ENCODE measurements at places on chromosomes 7 and 10.

- ATAC-seq: no peak
Observed at GRCh38 chr7:128395748-128396147, 14.0 kb downstream of the IMPDH1 start.

- ATAC-seq: peak; percentile 86
Observed at GRCh38 chr7:77441046-77441445, 24.9 kb upstream of the GSAP start.

DNA sequence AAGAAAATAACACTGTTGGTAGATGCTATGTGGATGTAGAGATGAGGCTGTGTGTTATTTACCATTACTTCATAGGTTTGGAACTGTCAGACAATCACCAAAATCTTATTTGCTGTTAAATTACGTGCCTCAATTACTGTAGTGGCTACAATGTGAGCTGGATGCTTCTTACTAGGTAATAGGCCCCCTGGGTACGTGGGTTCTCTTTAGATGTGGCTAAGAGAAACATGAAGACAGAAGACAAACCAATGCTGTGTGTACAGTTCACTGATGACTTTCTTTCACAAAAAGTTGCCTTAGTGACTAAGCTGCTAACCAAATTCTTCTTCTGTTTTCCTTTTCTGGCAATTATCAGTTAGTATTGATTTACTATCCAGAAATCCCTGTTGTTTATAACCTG is 144.6 kb downstream of the SEMA3E start:
- ATAC-seq: no peak

DNA sequence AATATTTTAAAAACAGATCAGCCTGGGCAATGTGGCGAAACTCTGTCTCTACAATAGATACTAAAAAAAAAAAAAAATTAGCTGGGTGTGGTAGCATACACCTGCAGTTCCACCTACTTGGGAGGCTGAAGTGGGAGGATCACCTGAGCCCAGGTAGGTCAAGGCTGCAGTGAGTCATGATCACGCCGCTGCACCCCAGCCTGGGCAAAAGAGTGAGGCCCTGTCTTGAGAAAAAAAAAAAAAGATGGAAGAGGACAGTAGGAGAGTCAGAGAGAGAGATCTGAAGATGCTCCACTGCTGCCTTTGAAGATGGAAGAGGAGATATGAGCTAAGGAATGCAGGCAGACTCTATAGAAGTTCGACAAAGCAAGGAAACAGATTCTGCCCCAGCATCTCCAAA is 181.9 kb downstream of the CALN1 start:
- ATAC-seq: no peak

DNA sequence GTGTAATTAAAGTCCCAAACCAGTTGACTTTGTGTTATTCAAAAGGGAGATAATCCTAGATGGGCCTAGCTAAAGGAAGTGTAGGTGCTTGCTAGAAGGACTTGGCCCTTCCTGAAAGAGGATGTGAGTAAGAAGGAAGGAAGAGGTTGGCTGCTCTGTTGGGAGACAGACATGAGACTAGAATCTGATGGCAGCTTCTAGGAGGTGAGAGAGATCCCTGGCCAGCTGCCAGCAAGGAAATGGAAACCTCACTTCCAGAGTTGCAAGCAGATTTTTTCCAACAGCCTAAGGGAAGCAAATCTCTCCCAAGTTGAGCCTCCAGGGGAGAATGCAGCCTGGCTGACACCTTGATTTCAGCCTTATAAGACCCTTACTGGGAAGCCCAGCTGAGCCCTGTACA is 368.4 kb upstream of the ZMIZ1 start:
- ATAC-seq: peak; percentile 59

- no peak for ATAC-seq
Observed at GRCh38 chr10:102735065-102735562, 8.6 kb upstream of the WBP1L start.

- ATAC-seq: no peak
Observed at GRCh38 chr7:2117646-2118045, 115.1 kb downstream of the MAD1L1 start.

DNA sequence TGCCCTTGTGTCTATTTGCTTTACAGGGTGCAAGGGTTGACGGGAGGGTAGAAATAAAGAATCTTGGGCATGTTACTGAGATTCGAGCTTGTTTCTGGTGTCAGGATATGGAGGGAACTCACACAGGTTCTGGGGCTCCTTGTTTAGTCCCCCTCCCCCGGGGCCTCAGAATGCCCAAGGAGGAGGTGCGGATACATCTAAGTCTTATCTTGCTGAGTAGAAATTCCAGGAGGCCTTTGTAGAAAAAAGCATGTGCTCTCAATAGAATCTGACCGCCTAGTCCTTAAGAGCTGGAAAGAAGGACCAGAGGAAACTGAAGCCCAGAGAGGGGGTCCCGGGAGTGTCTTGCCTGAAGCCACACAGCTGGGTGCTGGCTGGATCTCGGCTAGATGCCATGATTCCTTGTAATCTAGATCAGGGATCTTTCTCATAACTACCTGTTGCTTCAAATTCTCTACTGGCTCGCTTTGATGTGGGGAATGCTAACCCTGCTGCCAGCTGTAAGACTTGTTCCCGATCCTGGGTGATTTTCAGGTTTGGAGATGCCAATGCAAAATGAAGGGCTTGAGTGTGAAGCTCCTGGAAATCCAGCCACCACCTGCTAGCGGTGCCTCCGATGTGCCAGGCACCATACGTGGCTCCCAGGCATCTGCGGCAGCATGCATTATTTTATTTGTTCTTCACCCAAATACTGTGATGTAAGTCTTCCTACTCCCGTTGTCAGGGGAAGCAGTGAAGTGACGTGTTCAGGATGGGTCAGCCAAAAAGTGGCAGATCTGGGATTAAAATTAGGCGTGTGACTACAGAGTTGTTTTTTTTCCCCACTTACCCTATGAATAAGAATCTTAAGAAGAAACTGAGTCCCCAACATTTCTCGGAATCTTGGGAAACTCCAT is 226.0 kb downstream of the TCF7L2 start:
- ATAC-seq: no peak

- ATAC-seq: no peak
Observed at GRCh38 chr10:67816719-67817118, 21.3 kb downstream of the DNAJC12 start.

DNA sequence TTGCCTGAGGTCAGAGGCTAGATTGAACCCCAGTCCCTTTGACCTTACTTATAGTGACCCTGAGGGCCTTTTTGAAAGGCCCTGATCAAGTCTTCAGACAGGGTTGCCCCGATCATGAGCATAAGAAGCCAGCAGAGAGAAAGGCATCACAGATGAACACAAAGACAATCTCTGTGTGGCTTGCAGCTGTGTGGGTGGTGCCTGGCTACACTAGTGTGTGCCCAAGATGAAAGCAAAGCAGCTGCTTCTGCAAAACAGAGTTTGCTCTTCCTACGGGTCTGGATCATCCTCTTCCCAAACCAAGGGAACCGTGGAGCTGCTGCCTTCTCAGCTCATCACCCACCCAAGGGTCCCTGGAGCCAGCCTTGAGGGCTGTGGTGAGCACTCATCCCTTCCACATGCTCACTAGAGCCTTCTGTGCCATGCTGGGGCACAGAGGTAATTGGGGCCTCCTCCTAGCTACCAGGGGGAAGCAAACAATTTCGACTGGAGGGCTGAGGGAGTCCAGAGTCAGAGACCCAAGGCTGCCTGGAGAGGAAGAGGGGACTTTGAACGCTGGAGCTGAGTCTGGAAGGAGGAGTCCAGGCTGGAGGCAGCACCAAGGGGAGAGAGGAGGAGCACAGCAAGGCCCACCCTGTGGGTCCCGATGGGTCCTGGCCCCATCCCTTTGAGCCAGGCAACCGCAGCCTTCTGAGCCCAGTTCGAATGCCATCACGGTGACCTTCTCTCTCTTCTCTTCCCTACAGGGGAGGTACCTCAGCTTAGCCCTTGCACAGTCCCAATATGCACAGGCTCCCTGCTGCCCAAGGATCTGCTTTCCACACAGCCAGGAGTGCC is 42.3 kb downstream of the ANTXRL start:
- no peak for ATAC-seq

DNA sequence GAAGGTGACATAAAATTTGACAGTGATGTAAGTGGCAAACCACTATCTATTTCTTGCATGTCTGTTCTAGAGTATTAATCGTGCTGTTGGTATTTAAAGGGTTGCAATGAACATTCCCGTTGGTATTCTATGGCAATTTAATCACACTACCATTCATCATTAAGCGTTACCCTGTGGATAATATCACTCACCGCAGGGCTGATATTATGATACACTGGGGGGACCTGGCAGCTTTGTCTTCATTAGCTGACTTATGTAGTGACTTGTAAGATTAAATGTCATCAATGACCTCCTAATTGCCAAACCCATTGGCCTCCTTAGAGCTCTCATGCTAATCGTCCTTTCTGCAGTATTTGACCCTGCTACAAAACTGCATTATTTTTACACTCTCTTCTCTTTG is 624.5 kb upstream of the VSTM2A start:
- no peak for ATAC-seq

GRCh38 chr10:114893251-114893650 is 44.7 kb upstream of the TRUB1 start:
- no peak for ATAC-seq

- no peak for ATAC-seq
Observed at GRCh38 chr7:10475940-10476641, 497.6 kb upstream of the PHF14 start.

DNA sequence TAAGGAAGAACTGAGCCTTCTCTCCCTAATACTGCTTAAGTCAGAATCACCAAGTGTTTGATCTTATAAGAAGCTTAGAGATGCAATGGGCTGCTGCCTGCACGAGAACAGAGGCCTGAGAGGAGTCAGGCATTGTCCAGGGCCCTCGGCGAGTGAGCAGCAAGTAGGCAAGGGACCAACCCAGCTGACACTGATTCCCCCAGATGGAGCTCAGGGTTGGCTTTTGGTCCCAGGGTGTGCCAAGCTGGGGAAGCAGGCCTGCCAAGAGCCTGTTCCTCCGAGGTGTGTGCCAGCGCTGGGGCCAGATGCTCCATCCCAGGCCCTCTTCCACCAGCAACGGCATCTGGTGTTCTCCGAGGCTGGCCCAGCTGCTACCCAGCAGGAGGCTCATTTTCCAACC is 222.0 kb upstream of the ZMIZ1 start:
- no peak for ATAC-seq

DNA sequence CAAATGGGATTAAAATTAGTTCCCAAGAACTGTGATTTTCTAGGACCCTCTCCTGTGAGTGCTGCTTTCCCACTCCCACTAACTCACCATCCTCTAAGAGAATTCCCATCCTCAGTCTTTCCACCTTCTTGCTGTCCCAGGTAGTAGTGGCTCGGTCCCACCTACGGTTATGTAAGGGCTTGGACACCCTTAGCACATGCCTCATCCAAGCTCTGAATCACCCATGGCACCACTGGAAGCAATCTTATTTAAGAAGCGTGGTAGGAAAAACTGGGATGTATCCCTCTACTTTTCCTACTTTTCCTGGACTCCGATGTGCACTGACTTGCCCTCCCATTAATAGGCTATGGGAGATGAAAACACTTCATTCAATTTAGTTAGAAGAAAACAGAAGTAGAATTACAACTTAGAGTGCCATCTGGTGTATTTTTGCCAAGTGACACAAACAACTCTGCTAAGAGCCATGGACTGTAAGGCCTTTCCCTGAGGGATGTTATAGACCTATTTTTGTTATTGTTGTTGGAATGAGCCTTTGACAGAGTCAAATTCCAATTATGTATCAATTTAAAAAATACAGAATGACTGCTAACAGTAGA is 13.7 kb upstream of the ANKRD22 start:
- peak; percentile 55 for ATAC-seq

- ATAC-seq: no peak
Observed at GRCh38 chr10:132977807-132978206, 35.4 kb upstream of the CFAP46 start.

DNA sequence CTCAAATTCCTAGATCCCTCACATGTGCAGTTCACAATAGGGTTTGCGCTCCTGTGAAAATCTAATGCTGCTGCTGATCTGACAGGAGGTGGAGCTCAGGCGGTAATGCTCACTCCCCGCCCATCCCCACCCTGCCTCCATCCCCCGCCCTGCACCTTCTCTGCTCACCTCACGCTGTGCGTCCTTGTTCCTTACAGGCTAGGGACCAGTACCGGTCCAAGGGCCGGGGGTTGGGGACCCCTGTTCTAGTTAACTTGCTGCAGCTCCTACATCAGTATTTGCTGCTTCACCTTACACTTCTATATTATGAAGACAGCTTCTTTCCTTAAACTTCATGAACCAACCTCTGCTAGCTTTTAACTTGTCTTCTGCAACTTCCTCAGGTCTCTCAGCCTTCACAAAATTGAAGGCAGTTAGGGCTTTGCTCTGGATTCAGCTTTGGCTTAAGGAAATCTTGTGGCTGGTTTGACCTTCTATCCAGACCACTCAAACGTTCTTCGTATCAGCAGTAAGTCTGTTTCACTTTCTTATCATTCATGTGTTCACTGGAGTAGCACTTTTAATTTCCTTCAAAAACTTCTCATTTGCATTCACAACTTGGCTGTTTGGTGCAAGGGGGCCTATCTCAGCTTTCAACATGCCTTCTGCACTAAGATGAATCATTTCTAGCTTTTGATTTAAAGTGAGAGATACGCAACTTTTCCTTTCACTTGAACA is 1.7 kb upstream of the TNKS2 start:
- ATAC-seq: peak; percentile 54

DNA sequence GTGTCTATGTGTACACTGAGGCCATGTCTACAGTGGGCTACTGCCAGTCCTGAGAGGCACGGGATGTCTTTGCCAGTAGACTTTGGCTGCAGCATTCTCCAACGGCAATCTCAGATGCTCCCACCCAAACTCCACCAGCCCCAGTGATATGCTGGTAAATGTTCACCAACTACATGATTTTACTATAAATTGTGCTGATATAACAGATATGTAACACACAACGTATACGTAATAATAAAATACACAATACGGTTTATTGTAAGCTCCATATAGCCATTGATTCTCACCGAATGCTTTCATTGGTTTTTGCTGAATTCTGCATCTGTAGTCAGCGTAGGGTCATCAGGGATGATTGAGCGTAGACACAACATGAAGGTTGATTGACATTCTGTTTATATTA is 47.3 kb upstream of the C7orf33 start:
- no peak for ATAC-seq

DNA sequence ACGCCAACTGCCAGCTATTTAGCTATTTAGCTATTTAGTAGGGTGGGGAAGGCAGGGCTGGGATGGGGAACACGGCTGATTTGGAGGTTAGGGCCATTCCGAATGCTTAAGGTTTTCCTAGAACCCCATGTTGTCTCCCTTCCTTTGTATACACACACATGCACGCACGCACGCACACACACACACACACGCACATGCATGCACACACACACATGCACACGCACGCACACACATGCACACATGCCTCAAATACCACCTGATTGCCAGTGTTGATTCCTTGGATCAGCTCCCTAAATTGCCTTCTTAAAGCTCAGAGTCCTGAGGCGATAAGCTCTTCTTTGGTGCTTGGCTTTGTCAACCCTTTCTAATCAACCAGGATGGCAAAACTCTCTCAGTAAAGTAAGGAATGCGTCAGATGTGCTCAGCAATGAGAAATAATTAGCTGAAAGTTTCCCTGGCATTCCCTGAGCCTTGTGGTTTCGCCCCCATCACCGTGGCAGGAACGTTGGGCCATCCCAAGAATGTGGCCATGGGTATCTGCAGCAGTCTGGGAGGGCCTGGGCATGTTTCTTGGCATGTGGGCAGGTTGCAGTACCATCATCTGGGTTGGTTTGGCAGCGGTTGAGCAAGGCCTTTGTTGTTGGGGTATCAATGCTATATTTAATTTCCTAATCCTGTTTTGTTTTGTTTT is 305.6 kb downstream of the LRMDA start:
- peak; percentile 49 for ATAC-seq

- no peak for ATAC-seq
Observed at GRCh38 chr10:66550351-66550750, 375.5 kb upstream of the LRRTM3 start.

Measured in esophagus mucosa (tissue), 1 donor.